Liver (tissue), 10 donors: ENCODE measurements at places on chromosomes 7 and 10.

DNA sequence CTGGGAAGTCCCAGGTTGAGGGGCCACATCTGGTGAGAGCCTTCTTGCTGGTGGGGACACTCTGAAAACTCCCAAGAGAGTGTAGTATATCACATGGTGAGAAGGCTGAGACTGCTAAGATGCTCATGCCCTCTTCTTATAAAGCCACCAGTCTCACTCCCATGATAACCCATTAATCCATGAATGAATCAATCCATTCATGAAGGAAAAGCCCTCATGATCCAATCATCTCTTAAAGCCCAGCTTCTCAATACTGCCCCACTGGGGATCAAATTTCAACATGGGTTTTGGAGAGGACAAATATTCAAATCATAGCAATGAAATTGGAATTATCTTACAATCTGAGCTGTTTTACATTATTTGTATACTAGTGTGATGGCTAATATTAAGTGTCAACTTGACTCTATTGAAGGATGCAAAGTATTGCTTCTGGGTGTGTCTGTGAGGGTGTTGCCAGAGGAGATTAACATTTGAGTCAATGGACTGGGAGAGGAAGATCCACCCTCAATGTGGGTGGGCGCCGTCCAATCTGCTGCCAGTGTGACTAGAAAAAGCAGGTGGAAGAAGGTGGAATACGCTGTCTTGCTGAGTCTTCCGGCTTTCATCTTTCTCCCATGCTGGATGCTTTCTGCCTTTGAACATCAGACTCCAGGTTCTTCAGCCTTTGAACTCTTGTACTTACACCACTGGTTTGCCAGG, 14.3 kb upstream of the UBE2D1 start:
- no peak for DNase-seq

- DNase-seq: no peak
Observed at GRCh38 chr7:130956417-130957136, 222.6 kb upstream of the KLF14 start.

- DNase-seq: no peak
Observed at GRCh38 chr10:76435157-76435556, 1003.7 kb downstream of the LRMDA start.

- no peak for DNase-seq
Observed at GRCh38 chr7:116528008-116528789, 3.4 kb downstream of the CAV1 start.

- no peak for DNase-seq
Observed at GRCh38 chr10:123645615-123646014, 20.5 kb upstream of the GPR26 start.

DNA sequence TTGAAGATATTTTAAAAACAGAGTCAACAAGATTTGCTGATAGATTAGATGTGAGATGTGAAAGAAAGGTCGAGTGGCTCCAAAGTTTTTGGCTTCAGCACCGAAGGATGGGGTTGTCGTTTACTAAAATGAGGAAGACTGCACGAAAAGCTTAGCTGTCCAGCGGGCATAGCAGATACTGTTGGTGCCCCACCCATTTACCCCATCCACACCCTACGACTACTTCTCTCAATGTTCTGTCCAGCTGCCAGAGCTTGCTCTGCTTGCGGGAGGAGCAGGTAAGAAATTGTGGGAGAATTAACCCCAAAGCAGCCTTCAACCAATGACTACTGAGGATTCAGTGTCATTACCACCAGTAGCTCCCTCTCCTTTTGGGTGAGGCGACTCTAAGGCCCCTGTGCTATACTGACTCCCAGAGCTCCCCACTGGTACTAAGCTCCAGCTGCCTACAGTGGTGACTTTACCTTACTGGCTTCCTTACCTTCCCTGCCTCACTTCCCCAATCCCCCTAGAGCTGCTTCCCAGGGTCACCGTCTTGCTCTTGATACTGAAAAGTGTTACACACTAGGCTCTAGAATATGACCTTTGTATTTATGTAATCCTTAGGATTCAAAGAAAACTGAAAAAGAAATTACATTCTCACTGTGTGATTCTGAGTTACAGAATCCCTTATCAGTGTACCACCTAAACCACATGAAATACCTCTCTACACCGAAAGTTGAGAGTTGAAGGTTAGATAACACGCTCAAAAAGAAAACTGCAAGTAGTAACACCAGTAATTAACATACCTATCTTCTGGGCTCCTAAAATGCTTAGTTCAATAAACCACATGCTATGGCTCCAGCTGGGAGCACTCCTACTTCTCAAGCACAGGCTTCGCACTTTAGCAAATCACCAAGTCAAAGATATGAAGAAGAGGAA, 22.3 kb downstream of the CACUL1 start:
- no peak for DNase-seq

GRCh38 chr10:123229927-123230630, 75.9 kb downstream of the BUB3 start:
- no peak for DNase-seq

DNA sequence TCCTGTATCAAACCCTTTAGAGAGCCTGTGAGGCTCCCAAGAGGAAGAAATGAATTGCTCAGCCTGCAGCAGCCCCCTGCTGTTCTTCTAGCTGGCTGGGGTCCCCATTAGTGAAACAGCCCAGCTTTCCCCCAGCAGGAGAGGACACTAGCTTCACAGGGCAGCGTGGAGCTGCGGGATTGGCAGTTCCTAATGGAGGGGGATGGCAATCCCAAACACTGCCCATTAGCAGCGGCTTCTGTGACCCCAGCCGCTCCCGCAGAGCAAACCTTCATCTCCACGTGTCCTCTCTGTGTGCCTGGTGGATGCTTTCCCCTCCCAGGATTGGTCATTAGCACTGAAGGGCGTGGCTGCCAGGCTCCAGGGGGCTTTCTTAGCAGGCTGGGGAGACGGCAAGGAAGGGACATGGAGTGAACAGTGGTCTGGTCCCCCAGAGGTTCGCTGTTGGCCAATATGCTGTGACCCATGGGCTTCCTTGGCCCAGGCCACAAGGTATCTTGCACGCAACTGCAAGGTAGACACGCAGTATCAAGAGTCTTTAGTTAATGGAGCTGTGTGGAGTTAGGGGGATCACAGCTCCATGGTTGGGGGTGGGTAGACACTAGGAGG, 322.5 kb upstream of the ZMIZ1 start:
- DNase-seq: no peak

DNA sequence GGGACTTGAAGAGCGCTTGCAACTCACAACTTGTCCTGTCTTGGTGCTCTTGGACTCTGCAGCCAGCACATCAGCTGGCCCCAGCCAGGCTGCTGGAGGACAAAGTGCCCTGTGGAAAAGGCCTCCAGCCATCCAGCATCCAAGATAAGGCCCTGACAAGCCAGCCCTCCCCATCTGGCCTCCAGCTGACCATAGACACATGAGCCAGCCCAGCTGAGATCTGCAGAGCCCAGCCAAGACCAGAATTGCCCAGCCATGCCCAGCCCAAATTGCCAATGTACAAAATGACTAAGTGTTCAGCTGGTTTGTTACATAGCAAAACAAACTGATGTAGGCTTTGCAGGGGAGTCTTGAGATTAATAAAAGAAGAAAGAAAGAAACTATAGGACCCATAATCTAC, 36.0 kb upstream of the FRMD4A start:
- DNase-seq: no peak

DNA sequence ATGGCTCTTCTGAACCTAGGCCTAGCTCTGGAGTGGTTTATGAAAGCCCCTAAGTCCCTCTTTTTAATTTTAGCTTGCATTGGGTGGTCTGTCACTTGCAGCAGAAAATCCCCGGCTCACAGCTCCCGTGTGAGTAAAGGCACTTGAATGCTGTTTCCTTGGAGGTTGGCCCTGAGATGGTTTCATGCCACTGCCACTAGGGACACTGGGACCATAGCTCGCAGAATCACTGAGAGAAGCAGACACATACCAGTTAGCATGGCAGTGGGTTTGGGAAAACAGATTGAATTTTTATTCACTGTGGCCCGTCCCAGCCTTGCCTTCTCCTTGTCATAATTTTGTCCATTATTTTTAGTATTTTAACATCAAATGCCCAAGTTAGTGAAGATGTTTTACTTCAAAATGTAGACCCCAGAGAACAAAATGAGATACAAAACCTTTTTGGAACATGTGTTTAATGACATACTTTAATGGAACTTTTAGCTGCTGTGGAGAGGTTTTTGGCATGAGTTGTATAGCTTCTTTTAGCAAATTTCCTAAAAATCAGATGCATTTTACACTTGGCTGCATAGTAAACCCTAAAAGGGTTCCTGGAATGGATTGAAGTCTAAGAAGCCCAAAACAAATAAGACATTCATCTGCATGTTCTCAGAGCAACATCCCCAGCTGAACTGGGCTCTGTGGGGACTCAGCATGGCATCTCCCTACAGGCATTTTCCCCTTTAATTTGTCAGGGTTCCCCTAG, 259.7 kb upstream of the PITRM1 start:
- no peak for DNase-seq

GRCh38 chr10:101291331-101292193, 62.3 kb upstream of the LBX1 start:
- peak; percentile 62 for DNase-seq

DNA sequence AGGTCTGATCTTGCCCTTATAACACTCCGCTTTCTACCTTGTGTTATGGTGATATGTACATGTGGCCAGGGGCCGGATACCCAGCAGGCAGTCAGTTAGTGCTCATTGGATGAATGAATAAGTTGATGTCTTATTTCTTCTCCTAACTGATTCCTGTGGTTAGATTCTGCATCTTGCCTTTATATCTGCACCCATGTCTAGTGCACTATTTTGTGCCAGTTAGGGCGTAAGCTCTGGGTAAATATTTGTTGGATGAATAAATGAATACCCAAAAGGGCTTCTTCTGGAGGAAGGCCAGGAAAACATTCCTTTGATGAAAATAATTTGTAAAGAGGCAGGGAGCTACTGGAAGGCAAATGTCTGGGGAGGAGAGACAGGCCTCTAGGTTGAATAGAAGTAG, 148.2 kb downstream of the CHN2 start:
- DNase-seq: no peak

DNA sequence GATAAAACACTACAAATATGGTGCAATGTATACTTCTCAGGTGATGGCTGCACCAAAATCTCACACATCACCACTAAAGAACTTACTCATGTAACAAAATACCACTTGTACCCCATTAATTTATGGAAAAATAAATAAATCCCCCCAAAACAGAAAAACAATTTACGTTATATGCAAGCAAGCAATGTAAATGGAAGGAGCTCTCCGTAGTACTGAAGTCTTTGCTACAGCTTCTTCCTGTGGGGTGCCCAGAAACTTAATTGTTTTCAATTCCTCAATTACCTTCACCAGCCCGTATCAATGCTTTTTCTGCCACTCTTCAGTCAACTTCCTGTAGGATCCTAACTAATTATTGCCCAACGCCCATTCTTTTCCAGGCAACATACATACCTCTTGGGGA, 138.1 kb downstream of the RELN start:
- DNase-seq: no peak

DNA sequence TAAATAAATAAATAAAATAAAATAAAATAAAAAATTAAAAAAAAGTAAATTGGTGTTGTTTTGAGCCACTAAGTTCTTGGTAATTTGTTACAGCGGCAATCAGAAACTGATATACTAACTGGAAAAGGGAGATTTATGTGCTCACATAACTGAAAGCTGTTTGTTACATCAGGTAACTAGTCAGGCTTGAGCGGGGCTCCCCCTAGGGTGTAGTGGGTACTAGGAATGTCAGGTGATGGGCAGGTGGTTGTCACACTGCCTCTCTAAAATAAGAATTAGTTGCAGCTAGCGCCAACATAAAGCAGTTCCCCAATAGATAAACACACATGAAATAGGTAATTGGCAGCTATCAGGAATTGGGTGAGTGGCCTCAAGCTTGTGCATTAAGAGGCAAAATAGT, 1336.9 kb downstream of the XPNPEP1 start:
- no peak for DNase-seq

DNA sequence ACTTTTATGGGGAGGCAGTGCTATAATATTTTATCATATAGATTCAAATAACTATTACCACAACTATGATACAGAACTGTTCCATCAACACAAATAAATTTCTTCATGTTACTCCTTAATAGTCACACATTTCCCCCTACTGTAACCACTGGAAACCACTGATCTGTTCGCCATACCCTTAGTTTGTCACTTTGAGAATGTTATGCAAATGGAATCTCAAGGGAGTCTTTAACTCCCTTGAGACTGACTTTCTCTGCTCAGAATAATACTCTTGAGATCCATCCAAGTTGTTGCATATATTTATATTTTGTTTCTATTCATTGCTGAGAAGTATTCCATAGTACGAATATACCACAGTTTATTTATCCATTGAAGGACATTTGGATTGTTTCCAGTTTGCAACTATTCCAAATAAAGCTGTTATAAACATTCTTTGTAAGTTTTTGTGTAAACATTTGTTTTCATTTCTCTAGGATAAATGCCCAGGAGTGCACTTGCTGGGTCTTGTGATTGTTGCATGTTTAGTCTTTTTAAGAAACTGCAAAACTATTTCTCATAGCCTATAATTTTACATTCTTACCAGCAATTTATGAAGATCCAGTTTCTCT, 19.7 kb upstream of the PON2 start:
- no peak for DNase-seq

- DNase-seq: no peak
Observed at GRCh38 chr7:53900856-53901528, 641.2 kb upstream of the VSTM2A start.

GRCh38 chr10:121771966-121772365, 155.9 kb downstream of the ATE1 start:
- no peak for DNase-seq

- no peak for DNase-seq
Observed at GRCh38 chr7:17374157-17374556, 75.7 kb downstream of the AHR start.

- DNase-seq: no peak
Observed at GRCh38 chr7:69708857-69709256, 110.6 kb downstream of the AUTS2 start.

GRCh38 chr7:3537210-3537875, 236.3 kb downstream of the SDK1 start:
- DNase-seq: no peak

- no peak for DNase-seq
Observed at GRCh38 chr7:73820013-73820412, 10.8 kb upstream of the CLDN4 start.

DNA sequence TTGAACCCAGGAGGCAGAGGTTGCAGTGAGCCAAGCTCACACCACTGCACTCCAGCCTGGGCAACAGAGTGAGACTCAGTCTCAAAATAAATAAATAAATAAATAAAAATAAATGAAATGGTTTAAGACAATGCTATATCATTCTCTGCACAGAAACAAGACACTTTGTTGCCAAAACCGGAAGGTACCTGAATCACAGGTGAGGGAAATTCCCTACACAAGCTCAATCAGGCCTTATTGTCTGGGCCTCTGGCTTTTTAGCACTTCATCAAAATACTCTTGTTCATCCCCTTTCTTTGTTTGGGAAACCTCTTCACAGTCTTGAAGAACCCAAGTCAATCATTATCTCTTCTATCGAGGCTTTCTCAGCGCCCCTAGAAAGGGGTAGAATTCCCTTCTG, 166.1 kb upstream of the NPSR1 start:
- DNase-seq: no peak

- DNase-seq: no peak
Observed at GRCh38 chr7:144777005-144777839, 58.6 kb downstream of the TPK1 start.

GRCh38 chr10:79185796-79186374, 117.1 kb downstream of the ZMIZ1 start:
- DNase-seq: no peak

GRCh38 chr10:12417331-12417730, 68.0 kb downstream of the CAMK1D start:
- DNase-seq: no peak
